LHCN-M2 (cell line): ENCODE measurements at places on chromosomes 1 and 21. TPM values are rescaled to one million over a fixed set of nuclear protein-coding genes. Genes with fewer than 3 reads are reported as not detected.

The ARPC5 gene
- total RNA-seq, result 226 and 239 TPM in 2 replicates

The RXRG gene
- not detected in 2 replicates for total RNA-seq

The RNF223 gene
- not detected in 2 replicates for total RNA-seq

The PALMD gene
- 56.5 and 75.1 TPM in 2 replicates for total RNA-seq

The CHIA gene
- not detected in 2 replicates for total RNA-seq

The ZNF692 gene
- total RNA-seq, result 44.6 and 44.8 TPM in 2 replicates

The CPT2 gene
- total RNA-seq, result 17.4 and 17.5 TPM in 2 replicates

The LYSMD1 gene
- 9.1 and 10.2 TPM in 2 replicates for total RNA-seq

The RXFP4 gene
- total RNA-seq, result not detected in 2 replicates

The SPATA45 gene
- total RNA-seq, result not detected in 2 replicates

The CD1B gene
- total RNA-seq, result not detected in 2 replicates

The FAM43B gene
- total RNA-seq, result 0.06 TPM in 1 of 2 replicates, not detected in the other

The RHOU gene
- 0.58 and 0.86 TPM in 2 replicates for total RNA-seq

The UBE2Q1 gene
- 34.2 and 37.5 TPM in 2 replicates for total RNA-seq

The RRAGC gene
- total RNA-seq, result 14.4 and 21.0 TPM in 2 replicates

The AKNAD1 gene
- total RNA-seq, result 0.58 and 2.7 TPM in 2 replicates

The NHLH2 gene
- total RNA-seq, result 0.19 and 0.63 TPM in 2 replicates

The CYP2J2 gene
- 0.11 and 0.45 TPM in 2 replicates for total RNA-seq

The CLDN17 gene
- total RNA-seq, result not detected in 2 replicates

The FCRL4 gene
- not detected in 2 replicates for total RNA-seq

The LCE1D gene
- total RNA-seq, result not detected in 2 replicates

The RGS21 gene
- not detected in 2 replicates for total RNA-seq

The CMPK1 gene
- 133 and 152 TPM in 2 replicates for total RNA-seq

The PTAFR gene
- under 0.01 TPM in 1 of 2 replicates, not detected in the other for total RNA-seq

The WDR64 gene
- not detected in 2 replicates for total RNA-seq

The FAM110D gene
- not detected in 2 replicates for total RNA-seq

The SYTL1 gene
- total RNA-seq, result 0.63 TPM in 1 of 2 replicates, not detected in the other

The YIPF1 gene
- total RNA-seq, result 20.8 and 28.0 TPM in 2 replicates

The CFAP107 gene
- not detected in 2 replicates for total RNA-seq

The LIN28A gene
- under 0.01 TPM in 1 of 2 replicates, not detected in the other for total RNA-seq

The ACKR1 gene
- not detected in 2 replicates for total RNA-seq

The RNU1-2 gene
- under 0.01 TPM in 1 of 2 replicates, not detected in the other for total RNA-seq

The LGR6 gene
- total RNA-seq, result not detected in 2 replicates

The MATN1 gene
- 0.06 and 0.32 TPM in 2 replicates for total RNA-seq

The GIPC2 gene
- total RNA-seq, result 1.5 and 1.7 TPM in 2 replicates

The KRTAP19-5 gene
- not detected in 2 replicates for total RNA-seq

The RUNX3 gene
- not detected in 2 replicates for total RNA-seq
